NCI-H1105 treated with DMSO at 0.1 percent for 48 hours (cell line): ENCODE measurements at places on chromosomes 7 and 10.

- DNase-seq, result no peak
Observed at GRCh38 chr10:19882621-19883020, 66.4 kb downstream of the PLXDC2 start.

DNA sequence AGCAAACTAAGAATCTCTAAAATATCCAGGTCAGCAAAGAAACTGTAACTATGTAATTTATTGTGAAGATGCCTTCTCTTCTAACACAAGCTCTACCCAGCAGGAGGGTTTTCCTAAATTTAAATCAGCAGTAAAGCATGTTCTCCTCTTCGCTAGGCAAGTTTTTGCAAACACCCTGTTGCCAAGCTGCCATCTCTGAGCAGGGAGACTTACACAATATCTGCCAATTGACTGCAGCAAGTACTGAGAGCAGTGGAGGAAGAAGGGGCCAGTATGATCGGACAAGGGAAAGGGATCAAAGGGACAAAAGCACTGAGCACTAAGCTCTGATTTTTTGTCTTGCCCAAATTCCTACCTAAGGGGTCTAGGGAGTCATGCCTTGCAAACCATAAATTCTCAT, 16.0 kb upstream of the LANCL2 start:
- DNase-seq, result no peak

- no peak for DNase-seq
Observed at GRCh38 chr7:83866582-83866981, 217.6 kb upstream of the SEMA3E start.

GRCh38 chr7:24880886-24881285, 99.1 kb downstream of the OSBPL3 start:
- DNase-seq, result no peak

GRCh38 chr10:4498711-4499251, 327.2 kb upstream of the AKR1E2 start:
- DNase-seq, result peak; percentile 51
